ENCODE measurements at places on chromosomes 2 and 18.

- no peak for DNase-seq
These were observed 69.8 kb downstream of the MTA3 start for GRCh38 chr2:42638080-42638784.

DNA sequence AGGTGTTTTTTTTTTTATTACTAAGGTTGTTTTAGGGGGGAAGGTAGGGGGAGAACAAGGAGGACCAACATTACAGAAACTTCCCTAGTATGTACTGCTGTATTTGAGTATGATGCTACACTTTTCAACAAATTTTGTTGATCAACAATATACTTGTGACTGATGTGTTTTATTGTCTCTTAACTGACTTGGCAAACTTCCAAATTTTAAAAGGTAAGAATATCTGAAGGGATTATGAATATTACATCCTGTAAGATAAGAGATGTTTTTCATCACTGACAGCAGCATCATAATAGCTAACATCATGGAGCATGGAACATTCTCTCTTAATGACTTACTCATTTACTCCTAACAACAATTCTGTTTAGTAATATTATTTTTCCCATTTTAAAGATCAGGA is 86.0 kb upstream of the KIF5C start:
- DNase-seq: no peak

GRCh38 chr2:43751476-43751990 is 22.3 kb upstream of the DYNC2LI1 start:
- DNase-seq: no peak

GRCh38 chr18:48896875-48897511 is 53.8 kb downstream of the SMAD7 start:
- DNase-seq: peak; percentile 75

- DNase-seq: no peak
These were observed 209.2 kb upstream of the STON1 start for GRCh38 chr2:48320742-48321141.

DNA sequence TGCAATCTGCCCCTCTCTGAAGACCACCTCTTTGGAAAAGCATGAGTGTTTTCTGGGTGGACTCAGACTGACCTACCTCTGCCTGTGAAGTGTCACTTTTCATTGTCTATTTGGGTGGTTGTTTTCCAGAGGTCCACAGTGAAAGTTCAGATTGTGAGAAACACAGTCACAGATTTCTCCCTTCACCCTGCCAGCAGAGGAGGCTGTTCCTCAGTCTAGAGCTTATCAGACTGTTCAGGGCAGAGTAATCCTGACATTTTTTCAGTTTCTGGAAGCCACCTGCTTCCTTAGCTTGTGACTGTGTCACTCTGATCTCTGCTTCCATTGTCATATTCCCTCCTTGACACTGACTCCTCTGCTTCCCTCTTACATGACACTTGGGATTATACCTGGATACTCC is 55.4 kb upstream of the RMP24 start:
- DNase-seq: no peak

GRCh38 chr2:88199912-88200682 is 30.0 kb downstream of the THNSL2 start:
- DNase-seq: peak; percentile 31

GRCh38 chr2:58594762-58595161 is 353.6 kb upstream of the FANCL start:
- DNase-seq: no peak

- DNase-seq: peak; percentile 9
These were observed 2.3 kb downstream of the RBBP8 start for GRCh38 chr18:22935431-22935830.

DNA sequence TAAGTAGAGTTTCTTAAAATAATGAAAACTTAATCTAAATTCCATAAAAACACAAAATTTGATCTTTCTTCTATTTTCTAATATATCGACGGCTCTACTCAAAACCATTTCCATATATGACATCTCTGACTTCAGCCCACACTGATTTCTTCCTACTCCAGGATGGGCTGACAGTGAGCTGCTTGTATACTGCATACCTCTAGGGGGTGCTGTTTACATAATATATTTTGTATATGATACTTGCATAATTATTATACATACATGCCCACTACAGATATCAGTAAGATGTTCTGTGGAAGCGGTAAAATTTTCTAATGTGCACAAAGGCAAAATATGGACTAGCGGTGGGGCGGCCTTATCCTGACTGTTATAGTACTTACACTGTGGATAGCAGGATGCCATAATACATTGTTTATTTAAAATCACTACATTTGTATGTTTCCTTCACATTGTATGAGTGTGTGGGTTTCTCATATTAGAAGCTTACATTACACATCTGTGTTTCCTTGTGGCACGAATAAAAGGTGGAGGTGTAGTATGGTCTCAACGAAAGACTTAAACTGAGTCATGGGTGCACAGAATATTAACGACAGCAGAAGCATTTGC is 66.1 kb upstream of the NXPH2 start:
- peak; percentile 41 for DNase-seq

DNA sequence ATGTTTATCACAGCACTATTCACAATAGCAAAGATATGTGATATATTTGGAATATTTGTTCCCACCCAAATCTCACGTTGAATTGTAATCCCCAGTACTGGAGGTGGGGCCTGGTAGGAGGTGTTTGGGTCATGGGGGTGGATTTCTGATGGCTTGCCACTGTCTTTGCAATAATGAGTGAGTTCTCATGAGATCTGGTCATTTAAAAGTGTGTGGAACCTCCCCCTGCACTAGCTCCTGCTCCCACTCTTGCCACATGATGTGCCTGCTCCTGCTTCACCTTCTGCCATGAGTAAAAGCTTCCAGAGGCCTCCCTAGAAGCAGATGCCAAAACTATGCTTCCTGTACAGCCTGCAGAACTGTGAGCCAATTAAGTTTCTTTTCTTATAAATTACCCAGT is 72.2 kb upstream of the DYNC1I2 start:
- no peak for DNase-seq

DNA sequence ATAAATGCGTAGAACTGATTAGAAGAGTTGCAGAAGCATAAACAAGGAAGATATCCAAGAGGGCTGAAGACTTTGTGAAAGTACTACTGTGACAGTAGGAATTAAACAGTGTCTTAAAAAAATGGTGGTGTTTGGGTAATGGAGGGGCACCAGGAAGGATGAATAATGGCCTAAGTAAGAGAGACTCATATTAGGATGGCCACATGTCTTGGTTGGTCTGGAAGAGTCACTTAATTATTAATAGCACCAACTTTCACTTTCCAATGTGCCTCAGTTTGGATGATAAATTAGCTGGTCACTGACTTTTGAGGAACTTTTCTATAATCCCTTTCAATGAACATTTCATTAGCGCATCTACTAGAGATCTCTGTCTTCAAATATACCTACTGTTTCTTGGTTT is 372.2 kb downstream of the NYAP2 start:
- DNase-seq: no peak

GRCh38 chr2:237927135-237927534 is 39.7 kb upstream of the UBE2F start:
- no peak for DNase-seq

GRCh38 chr2:239240414-239240881 is 160.4 kb downstream of the HDAC4 start:
- DNase-seq: no peak

DNA sequence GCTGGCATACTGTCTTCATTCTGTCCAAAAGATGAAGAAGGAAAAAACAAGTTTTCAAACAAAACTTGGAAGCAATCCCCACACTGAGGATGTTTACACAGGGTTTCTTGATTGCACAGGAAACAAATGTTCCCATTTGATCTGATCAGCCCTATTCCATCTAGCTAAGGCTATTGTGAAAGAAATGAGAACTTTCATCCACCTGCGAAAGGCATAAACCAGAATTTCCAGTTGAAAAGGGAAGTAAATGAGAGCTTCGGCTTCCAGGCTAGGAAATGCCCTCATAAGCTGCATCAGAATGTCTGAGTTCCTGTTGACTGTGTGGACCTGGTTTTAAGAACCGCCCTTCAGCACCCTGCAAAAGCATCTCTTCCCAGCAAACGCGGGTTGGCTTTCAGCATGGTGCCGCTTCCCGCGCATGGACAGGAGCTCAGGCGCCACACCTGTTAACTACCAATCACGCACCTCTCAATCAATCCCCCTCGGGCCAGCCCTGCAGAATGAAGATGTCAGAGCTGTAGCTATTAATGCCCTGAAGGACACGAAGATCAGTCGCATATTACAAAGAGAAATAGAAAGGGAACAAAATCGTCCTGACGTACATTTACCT is 850.4 kb downstream of the GALR1 start:
- no peak for DNase-seq

- DNase-seq: no peak
These were observed 72.6 kb downstream of the NRP2 start for GRCh38 chr2:205754924-205755321.

DNA sequence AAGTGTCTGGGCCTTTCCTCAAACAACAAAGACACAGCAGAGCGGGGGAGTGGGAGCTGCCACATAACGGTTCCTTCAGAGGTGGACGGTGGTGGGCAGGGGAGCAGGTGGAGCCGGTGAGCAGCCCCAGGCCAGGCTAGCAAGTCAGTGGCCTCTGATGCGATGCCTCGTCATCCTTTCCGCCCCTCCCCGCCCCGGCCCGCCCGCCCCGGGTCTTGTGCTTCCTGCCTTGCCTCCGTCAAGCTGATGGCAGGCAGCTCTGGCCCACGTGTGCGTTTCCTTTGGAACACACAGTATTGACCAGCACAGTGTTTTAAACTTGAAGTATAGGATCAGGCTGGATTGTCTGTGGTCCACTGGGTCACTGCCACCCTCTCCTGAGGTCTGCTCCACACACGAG is 38.9 kb downstream of the PIEZO2 start:
- no peak for DNase-seq

DNA sequence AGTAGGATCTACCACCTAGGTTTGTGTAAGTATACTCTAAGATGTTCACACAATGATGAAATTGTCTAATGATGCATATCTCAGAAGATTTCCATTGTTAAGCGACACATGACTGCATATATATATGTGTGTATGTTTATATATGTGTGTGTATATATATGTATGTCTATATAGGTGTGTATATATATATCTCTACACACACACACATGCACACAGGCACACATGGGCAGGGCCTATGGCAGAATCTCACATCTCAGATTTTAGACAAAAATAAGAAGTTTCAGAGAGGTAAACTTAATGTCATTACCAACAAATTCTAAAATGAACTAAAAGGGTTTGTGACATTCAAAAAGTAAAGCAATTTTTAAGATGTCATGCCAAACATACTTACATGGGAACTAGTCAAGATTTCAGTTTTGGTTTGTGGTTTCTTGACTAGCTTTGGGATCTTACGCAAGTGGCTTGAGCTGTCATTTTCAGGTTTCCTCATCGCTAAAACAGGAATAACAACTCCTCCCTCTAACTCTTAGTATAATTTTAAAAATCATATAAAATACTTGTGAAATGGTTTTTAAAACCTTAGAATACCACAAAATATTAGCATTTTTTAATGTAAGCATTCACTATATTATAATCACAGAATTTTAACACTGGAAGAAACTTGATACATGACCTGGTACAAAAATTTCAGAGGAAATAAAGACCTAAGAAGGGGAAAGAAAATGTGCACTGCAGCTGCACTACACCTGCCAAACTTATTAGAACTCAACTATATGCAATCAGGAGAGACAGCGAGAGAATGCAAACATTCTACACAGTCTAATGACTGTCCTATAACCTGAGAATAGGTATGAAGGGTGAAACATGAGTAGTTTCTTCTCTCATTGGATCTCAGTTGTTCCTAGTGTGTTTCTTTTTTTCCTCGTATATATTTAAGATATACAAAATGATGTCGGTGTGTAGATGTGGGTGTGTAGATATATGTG is 75.7 kb downstream of the TTC21B start:
- DNase-seq: no peak

GRCh38 chr2:234289834-234290590 is 206.9 kb downstream of the ARL4C start:
- DNase-seq: peak; percentile 12

GRCh38 chr2:66699793-66700676 is 265.1 kb downstream of the MEIS1 start:
- no peak for DNase-seq

GRCh38 chr2:56666777-56667176 is 483.0 kb downstream of the CCDC85A start:
- DNase-seq: no peak

DNA sequence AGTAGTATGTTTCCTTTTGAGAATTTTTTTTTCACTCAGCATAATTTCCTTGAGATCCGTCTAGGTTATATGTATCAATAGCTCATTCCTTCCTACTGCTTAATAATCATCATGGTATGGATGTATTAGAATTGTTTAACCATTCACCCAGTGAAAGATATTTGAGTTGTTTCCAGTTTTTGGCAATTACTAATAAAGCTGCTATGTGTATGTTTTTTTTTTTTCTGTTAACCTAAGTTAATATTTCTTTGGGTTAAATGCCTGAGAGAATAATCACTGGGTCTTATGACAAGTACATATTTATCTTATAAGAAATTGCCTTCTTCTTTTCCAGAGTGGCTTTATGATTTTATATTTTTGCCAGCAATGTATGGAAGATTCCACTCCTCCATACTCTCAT is 96.4 kb upstream of the ST6GAL2 start:
- DNase-seq: no peak

DNA sequence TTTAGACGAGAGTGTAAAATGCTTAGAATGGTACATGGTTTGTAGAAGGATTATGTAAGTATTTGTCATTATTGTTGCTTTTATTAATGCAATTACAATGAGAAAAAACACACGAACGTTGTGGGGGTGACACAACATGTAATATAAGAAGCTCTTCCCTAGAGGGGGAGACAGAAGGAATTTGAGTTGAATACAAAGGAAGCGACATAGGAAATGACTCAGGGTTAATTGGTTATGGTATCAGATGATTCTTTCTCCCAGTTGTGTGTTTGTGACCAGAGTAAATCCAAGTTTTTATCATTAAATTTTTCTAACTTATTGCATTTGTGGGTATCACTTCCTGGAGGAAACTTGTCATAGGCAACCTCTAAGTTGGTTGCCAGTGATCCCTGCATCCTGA is 625.6 kb upstream of the CDH2 start:
- no peak for DNase-seq

GRCh38 chr2:164060031-164060430 is 324.2 kb upstream of the FIGN start:
- DNase-seq: no peak

DNA sequence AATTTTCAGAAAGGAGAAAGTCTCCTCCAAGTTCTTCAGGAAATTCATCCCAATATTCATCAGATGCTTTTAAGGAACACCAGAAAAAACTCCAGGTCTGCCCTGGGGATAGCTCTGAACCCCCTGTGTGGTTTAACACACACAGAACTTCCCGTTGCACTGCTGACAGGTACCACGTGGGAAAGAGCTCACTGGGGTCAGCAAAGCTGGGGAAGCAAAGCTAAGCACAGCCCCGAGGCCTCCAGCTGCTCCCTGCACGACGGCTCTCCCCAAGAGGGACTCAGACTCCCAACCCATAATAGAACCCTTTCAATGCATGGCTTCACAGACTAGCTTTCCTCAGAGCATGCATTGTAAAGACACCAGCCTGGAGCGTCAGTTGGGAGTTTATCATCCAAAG is 28.0 kb downstream of the ADI1 start:
- DNase-seq: no peak

DNA sequence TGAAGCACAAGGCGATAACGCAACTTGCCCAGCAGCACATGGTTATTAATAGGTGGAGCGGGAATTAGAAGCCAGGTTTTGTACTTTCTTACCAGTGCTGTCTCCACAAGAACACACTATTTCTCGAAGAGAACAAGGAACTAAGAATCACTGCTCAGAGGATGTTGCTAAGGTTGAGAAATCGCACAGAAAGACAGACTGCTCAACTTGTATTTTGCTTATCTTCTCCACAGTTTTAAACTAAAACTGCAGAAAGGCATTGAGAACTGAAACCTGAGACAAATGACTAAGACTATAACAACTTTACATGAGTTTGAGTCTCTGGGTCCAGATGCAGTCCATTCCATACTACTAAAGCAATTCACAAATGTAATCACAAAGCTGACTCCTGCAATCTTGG is 6.2 kb downstream of the PRKD3 start:
- DNase-seq: peak; percentile 44

Measured in GM20000 (cell line).